IPS DF 6.9 (cell line): ENCODE measurements at places on chromosomes 11 and 22.

GRCh38 chr11:36167729-36168128, 121.5 kb downstream of the COMMD9 start:
- H3K4me1 ChIP-seq: no peaks in the 10 kb centered on the region
- H3K36me3 ChIP-seq: no peaks in the 10 kb centered on the region
- DNase-seq: no peak
- no peak overlapping the region for H3K4me3 ChIP-seq
- no peaks in the 10 kb centered on the region for H3K27me3 ChIP-seq

- peaks cover 2% of the 10 kb centered on the region; the same call in 1 of the 2 replicates for H3K4me1 ChIP-seq
- no peak overlapping the region for H3K4me3 ChIP-seq
- no peak for DNase-seq
- H3K27ac ChIP-seq: no peak overlapping the region
- H3K27me3 ChIP-seq: no peaks in the 10 kb centered on the region
Measured at GRCh38 chr11:44596525-44597276, 31.2 kb downstream of the CD82 start.

DNA sequence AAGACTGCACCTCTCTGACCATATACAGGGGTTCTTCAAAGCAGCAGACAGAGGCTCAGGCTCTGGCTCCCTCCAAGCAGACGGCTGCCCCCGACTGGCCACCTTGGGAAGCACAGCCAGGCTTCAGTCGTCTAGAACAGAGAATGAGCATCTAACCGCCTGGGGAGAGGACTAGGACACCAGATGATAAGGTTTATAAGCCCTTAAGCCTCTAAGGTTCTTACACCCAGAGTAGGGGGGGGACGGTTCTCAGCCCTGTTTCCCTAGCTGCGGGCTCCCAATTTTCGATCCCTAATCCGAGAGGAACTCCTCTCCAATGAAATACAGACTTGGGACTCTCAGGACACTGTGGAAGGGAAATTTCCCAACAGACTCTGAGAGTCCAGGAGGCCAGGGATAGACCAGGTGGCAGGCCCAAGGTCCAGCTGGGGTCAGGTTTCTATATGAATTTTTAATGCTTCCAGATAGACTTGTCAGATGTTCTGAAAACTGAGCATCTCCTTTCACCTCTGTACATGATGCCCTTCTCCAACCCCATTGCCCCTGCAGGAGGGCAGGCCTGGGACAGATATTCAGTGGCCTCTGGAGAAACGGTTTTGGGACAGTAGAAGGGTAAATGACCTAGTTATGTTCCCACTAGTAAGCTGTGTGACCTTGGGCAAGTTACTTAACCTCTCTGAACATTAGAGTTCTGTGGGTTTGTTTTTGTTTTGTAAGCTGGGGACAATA, 20.2 kb downstream of the RTN4RL2 start:
- no peak overlapping the region for H3K27ac ChIP-seq
- no peak overlapping the region for H3K4me3 ChIP-seq
- no peak for DNase-seq
- no peaks in the 10 kb centered on the region for H3K36me3 ChIP-seq
- peaks cover 4% of the 10 kb centered on the region for H3K4me1 ChIP-seq
- peaks cover 12% of the 10 kb centered on the region; the same call in 1 of the 2 replicates for H3K27me3 ChIP-seq

- no peaks in the 10 kb centered on the region for H3K36me3 ChIP-seq
- H3K4me1 ChIP-seq: peaks cover 3% of the 10 kb centered on the region
- no peak overlapping the region for H3K4me3 ChIP-seq
- no peaks in the 10 kb centered on the region for H3K27me3 ChIP-seq
- H3K27ac ChIP-seq: no peak overlapping the region
- DNase-seq: no peak
Measured at GRCh38 chr11:44978961-44979331, 28.3 kb upstream of the TP53I11 start.

DNA sequence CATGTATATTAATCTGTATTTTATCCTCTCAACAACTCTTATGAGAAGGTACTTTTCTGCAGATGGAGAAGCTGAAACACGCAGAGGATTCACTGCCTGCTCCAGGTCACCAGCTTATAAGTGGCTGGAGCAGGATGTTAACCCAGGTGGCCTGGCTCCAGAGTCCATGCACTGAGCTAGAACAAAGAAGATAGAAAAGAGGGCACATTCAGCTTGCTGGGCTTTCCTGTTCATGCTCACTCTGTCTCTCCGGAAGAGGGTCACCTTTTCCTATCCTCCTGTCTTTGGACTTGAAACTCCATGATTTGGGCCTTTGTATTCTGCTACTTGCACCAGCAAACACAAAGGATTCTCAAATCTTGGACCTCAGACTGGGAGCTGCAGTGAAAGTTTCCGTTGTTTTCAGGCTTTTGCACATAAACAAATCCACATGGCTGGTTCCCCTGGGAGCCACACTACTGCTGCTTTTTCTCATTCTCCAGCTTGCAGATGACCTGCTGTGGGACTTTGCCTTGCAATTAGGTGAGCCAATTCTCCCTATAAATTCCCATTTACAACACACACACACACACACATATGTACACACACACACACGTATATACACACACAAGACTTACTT, 117.3 kb upstream of the GRK3 start:
- H3K27ac ChIP-seq: no peak overlapping the region
- no peak overlapping the region for H3K4me3 ChIP-seq
- H3K4me1 ChIP-seq: no peaks in the 10 kb centered on the region
- DNase-seq: no peak
- no peaks in the 10 kb centered on the region for H3K27me3 ChIP-seq

DNA sequence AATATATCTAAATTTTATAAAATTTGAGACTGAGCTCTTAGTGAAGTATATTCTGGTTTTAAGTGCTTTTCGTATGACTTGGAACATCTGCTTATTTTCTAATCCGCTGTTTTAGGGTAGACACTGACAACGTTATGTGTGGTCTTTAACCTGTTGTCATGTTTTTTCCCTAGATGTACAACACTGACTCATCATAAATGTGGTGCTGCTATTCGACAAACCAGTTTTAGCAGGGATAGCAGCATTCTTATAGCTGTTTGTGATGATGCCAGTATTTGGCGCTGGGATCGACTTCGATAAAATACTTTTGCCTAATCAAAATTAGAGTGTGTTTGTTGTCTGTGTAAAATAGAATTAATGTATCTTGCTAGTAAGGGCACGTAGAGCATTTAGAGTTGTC, 23.8 kb upstream of the HIKESHI start:
- peaks cover 1% of the 10 kb centered on the region; the same call in 1 of the 2 replicates for H3K4me1 ChIP-seq
- no peaks in the 10 kb centered on the region; the same call in 1 of the 2 replicates for H3K36me3 ChIP-seq
- DNase-seq: no peak
- no peak overlapping the region for H3K4me3 ChIP-seq

GRCh38 chr11:116725434-116726221, 47.2 kb downstream of the BUD13 start:
- H3K4me1 ChIP-seq: peaks cover 5% of the 10 kb centered on the region
- no peak overlapping the region for H3K27ac ChIP-seq
- H3K36me3 ChIP-seq: no peaks in the 10 kb centered on the region

DNA sequence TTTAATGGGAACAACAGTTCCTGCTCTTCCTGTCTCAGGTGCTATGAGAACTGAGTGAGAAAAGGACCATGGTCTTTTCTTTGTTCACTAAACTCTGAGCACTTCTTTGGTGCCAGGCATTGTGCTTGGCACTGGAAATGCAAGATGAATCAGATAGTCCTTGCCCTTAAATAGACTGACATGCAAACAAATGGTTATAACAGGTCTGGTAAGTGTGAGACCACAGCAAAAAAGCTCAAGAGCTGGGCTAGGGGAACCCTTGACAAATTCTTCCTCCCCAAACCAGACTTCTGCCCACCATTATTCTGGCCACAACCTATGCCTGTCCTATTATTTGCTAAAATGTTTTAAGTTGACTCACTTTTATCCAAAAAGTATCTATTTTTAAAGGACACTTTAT, 5.1 kb downstream of the SLC43A3 start:
- no peak overlapping the region for H3K27ac ChIP-seq
- H3K4me1 ChIP-seq: no peaks in the 10 kb centered on the region
- no peak overlapping the region for H3K4me3 ChIP-seq
- H3K36me3 ChIP-seq: peaks cover 7% of the 10 kb centered on the region; the same call in 1 of the 2 replicates
- H3K27me3 ChIP-seq: no peaks in the 10 kb centered on the region

- no peaks in the 10 kb centered on the region for H3K36me3 ChIP-seq
- H3K4me1 ChIP-seq: peaks cover 4% of the 10 kb centered on the region
- H3K4me3 ChIP-seq: no peak overlapping the region
- H3K27ac ChIP-seq: no peak overlapping the region
- no peak for DNase-seq
- 0 out of 2 replicates have a peak, but pooled peaks cover 2% of the 10 kb centered on the region for H3K27me3 ChIP-seq
Measured at GRCh38 chr22:42388130-42388797, 43.9 kb downstream of the NFAM1 start.

DNA sequence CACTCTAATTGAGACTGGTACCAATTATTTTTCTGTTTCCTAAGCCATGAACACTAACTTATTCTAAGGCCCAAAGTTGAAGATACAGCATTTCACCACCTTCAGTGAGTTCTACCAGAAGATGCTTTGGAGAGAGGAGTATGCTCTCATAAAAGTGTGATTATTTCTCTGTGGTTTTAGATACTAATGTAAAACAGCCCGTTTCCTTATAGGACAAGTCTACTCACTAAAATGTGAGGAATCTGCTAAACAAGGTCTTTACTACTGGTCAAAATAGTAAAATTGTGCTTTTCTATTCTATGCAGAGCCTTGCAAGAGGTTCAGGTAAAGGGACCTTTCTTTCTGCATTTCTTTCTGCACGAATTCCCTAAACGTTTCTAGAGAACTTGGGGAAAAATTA, 2.4 kb downstream of the LGR4 start:
- H3K27me3 ChIP-seq: no peaks in the 10 kb centered on the region
- H3K36me3 ChIP-seq: no peaks in the 10 kb centered on the region

GRCh38 chr11:65279741-65280440, 18.1 kb downstream of the POLA2 start:
- H3K4me3 ChIP-seq: no peak overlapping the region
- no peaks in the 10 kb centered on the region for H3K4me1 ChIP-seq
- no peak for DNase-seq
- peaks cover 21% of the 10 kb centered on the region for H3K36me3 ChIP-seq

DNA sequence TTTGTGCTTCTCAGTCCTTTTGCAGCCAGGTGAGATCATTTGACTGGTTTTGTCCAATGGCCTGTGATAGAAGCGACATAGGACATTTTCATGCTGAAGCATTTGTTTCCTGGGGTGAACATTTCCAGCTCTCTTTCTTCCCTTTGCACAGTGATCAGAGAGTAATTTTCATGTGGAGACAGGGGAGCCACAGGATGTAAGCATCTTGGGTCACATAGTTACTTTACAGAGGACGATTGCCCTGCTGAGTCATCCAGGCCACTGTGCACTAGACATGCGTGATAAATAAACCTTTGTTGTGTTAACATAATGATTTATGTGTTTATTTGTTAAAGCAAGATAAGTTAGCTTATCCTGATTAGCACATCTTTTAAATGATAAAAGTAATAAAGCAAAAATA, 263.5 kb upstream of the CCDC179 start:
- no peaks in the 10 kb centered on the region for H3K36me3 ChIP-seq
- H3K27me3 ChIP-seq: no peaks in the 10 kb centered on the region
- H3K4me1 ChIP-seq: no peaks in the 10 kb centered on the region
- no peak overlapping the region for H3K27ac ChIP-seq
- no peak for DNase-seq

- H3K27ac ChIP-seq: no peak overlapping the region
- peaks cover 3% of the 10 kb centered on the region; the same call in 1 of the 2 replicates for H3K4me1 ChIP-seq
- peaks cover 4% of the 10 kb centered on the region; the same call in 1 of the 2 replicates for H3K36me3 ChIP-seq
- peaks cover 12% of the 10 kb centered on the region; the same call in 1 of the 2 replicates for H3K27me3 ChIP-seq
- H3K4me3 ChIP-seq: no peak overlapping the region
Measured at GRCh38 chr11:279966-280705, 1.9 kb downstream of the NLRP6 start.

- H3K27ac ChIP-seq: no peak within 1 kb of the TSS
- H3K27me3 ChIP-seq: no peaks in the 10 kb centered on the region
- 0 out of 2 replicates have a peak, but pooled peaks cover 1% of the 10 kb centered on the region for H3K4me1 ChIP-seq
- no peak within 1 kb of the TSS for H3K4me3 ChIP-seq
Measured at GRCh38 chr11:10693509-10694081, at the start of gene IRAG1. TSS of gene IRAG1 (minus strand) at chr11:10693755. CDS start at chr11:10693602, 153 bp downstream.

GRCh38 chr22:36206255-36206654, 4.6 kb upstream of the APOL4 start:
- H3K4me1 ChIP-seq: no peaks in the 10 kb centered on the region
- H3K27me3 ChIP-seq: no peaks in the 10 kb centered on the region; the same call in 1 of the 2 replicates
- no peak overlapping the region for H3K27ac ChIP-seq
- H3K4me3 ChIP-seq: no peak overlapping the region
- DNase-seq: no peak
- H3K36me3 ChIP-seq: no peaks in the 10 kb centered on the region

DNA sequence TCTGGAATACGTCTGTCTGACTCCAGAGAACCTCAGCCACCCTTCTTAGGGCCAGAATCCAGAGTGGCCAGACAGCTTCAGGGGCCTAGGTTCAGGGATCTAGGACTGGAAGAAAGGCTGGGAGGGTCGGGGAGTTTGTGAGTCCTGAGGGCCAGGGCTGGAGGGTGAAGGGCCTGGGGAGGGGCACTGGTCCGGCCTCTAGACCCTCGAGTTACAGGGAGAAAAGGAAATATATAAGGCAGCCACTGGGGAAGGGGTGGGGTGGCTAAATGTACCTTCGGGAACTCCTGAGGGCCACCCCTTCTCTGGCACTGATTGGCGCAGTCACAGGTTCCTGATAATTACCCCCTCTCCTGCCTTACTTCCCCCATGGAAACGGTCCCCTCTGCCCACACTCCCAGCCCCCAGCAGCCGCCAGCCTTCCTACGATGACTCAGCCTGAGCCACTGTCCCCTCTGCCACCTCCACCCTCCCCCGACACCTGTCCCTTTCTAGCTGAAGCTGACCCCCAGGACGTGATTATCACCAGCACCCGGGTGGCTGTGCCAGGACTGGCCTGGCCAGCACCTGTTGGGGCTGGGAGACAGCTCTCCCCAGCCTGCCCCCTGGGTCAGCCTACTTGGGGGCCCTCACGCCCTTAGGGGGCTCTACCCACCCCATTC, 26.4 kb downstream of the MB start:
- no peak overlapping the region for H3K27ac ChIP-seq
- H3K36me3 ChIP-seq: no peaks in the 10 kb centered on the region; the same call in 1 of the 2 replicates
- no peak for DNase-seq

- DNase-seq: no peak
- H3K27me3 ChIP-seq: no peaks in the 10 kb centered on the region
- H3K36me3 ChIP-seq: no peaks in the 10 kb centered on the region
- no peaks in the 10 kb centered on the region for H3K4me1 ChIP-seq
Measured at GRCh38 chr11:10597877-10598351, 29.4 kb upstream of the LYVE1 start.

DNA sequence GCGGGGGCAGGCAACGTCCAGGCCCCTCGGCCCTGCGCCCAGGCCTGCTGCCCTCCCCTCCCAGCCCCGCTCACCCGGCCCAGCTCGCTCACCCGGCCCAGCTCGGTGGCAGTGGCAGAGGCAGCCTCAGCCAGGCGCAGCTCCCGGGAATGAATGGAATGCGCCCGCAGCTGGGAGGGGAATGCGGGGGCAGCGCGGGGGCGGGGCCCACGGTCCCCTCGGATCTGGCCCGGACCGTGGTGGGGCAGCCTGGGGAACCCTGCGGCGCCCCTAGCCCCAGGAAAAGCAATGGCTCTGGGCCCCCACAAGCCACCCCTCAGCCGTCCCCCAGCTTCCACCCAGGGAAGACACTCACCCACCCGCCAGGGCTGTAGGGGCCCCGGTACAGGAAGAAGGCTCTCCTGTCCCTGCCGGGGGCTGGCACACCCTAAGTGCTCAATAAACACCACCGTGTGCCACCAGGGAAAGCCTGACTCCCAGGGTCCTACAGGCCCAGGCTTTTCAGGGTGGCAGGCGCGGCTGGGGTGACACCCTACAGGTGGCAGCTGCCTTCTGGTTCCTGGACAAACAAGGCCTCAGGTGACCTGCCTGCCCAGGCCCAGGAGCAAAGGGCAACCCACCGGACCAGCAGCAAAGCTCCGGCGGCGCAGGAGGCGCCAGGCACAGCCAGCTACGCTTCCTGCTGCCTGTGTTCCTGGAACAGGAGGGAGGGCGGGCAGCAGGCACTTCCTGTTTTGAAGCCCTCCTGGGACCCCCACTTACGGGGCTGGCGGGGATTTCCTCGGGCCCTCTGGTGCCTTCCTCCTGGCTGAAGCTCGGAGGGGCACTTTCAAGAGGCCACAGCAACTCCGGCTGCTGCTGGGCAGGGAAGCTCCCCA, 13.8 kb downstream of the PLXNB2 start:
- DNase-seq: no peak
- H3K4me3 ChIP-seq: no peak overlapping the region
- peaks cover 13% of the 10 kb centered on the region for H3K36me3 ChIP-seq
